ENCODE measurements at places on chromosomes 2 and 18.

GRCh38 chr2:30950339-30950738, 143.1 kb upstream of the CAPN13 start:
- no peak for DNase-seq

DNA sequence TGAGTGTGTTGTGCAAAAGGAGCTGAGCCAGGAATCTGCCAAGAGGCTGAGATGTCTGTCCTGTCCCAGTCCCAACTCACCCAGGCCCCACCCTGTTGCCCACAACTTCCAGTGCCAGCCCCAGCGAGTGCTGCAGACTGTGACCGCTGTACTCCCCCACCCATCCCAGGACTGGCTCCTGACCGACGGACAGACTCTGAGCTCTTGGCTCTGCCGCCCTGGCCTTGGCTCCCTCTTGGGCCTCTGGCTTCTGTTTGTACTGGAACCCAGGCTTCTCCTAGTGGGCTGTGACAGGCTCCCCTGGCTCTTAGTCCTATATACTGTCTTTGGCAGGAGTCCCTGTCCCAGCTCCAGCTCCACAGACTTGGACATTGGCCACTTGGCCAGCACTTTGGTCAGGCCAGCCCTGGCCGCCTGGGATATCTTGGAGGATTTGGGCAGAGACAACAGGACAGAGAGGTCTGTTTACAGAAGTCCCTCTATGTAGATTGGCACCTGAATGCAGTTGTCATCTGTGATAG, 41.1 kb downstream of the ACOXL start:
- DNase-seq, result no peak

- DNase-seq, result no peak
Observed at GRCh38 chr18:76670564-76671288, 151.6 kb upstream of the ZNF236 start.

GRCh38 chr2:196534495-196534894, 105.0 kb upstream of the CCDC150 start:
- no peak for DNase-seq

GRCh38 chr2:120499784-120500495, 154.0 kb downstream of the INHBB start:
- DNase-seq, result no peak

- no peak for DNase-seq
Observed at GRCh38 chr2:96097951-96098823, 18.2 kb downstream of the ADRA2B start.

DNA sequence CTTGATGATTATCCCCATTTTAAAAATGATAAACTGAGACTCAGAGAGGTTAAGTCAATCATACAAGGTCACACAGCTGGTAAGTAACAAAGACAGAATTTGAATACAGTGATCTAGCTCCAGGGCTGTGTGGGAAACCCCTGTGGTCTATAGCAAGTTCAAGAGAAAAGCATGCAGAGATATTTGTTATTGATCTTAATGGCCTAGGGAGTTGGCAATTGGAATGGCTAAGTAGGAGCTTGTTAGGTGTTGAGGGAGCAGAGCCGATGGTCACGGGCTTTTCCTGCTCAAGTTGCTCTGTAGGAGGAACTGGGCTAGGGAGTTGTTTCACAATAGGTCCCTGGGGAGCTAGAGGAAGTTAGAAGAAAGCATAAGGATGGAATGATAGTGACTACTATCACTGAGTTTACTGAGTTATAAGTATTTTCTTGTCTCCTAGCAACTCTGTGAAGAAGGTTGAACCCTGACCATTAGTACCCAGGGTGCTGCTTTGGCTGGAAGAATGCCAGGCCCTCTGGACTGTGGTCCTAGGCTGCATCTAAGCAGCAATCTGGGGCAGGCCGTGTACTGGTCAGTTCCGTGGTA, 30.0 kb downstream of the RNF125 start:
- DNase-seq, result peak; percentile 77

- no peak for DNase-seq
Observed at GRCh38 chr2:85324639-85325465, 2.9 kb downstream of the TGOLN2 start.

DNA sequence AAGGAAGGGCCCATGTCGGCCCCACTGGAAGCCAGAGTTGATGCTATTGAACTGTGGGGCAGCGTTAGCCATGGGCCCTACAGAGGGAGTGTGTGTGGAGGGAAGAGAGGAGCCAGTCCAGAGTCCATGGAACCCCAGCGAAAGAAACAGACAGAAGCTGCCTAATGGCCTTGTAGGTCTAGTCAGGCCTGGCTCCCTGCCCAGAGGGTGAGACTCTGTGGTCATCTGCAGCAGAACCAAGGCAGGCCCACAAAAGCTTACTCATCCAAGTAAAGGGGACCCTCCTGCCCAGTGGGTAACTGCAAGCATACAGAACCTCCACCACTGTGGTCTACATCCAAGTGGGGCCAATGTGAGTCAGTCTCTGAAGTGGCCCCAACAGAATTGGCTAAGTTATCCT, 439.8 kb downstream of the TGIF1 start:
- no peak for DNase-seq

- DNase-seq, result no peak
Observed at GRCh38 chr18:12637393-12637792, 20.5 kb downstream of the SPIRE1 start.

DNA sequence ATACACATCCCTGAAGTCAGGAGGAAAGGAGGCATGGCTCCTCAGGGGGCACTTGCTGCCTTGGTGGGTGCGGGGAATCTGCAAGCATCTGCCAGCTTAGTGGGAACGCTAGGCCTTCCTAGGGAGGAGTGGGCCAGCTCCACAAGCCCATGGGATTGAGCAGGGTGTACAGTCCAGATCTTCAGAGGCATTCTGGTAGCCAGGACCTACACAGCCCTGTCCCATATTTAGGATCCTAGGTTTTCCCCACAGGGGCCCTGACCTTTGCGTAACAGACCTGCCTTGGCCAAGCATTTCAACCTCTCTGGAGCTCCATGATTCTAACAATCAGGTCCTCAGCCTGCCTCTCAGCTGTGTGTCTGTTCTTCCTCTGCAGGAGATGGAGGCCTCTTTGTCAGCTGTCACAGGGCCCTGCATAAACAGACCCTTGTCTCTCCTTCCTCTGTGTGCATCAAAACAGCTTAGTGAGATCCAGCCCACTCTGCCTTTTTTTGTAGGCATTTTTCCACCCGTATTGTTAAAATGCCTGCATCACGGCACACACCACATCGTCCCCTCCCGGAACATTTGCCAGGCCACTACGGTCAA, 140.2 kb upstream of the NDUFV2 start:
- DNase-seq, result no peak

DNA sequence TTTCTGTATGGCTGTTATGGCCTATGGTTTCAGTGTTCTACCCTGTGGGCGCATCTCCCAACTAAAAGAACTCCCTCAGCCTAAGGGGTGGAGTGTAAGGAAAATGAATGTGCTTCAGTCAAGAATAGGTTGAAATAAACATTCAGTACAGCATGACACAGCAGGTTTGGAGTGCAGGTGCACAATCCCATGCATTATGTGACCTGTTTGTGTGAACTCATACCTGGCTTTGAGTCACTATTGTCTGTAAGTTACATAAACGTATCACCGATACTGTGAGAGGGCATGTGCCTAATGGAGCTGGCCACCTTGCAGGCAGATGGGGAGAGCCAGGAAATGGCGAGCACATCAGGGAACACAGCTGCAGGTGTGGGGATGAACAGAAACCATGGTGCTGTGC, 216.0 kb downstream of the DSEL start:
- no peak for DNase-seq

- DNase-seq, result no peak
Observed at GRCh38 chr18:27142891-27143290, 42.2 kb downstream of the CHST9 start.

DNA sequence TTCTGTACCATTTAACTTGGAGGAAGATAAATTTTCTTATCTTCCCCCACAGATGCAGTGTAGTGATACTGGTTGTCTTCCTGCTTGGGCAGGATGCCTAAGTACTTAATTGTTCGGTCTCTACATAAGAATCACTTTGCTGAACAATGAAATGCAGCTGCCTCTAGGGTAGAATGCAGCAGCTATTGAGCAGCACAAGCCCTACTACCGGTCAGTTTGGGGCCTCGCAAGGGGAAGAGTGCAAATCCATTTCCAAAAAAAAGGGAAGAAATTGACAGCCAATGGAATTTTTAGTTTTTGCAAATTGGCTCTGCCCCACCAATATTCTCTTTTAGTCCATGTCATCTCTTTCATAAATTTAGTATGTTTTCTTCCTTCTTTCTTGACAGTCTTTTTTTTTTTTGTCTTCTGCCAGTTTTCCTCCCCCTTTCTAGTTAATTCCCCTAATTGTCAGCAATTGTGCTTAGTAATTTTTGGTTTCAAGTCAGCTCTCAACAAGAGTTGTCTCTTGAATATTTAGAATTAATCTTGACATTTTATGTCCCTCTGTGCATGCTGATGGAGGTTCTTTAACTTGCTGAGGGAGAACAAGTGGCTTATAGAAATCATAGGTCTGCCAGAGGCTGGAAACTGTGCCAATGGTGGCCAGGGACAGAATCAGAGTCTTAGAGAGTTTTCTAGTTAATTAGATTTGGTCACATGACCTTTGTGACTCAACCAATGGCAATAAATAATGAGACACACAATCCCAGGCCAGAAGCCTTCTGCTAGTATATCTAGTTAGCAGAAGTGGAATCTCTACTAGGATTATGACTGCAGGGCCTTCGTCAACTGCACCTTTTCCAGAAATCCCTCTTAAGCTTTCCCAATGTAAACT, 270.0 kb downstream of the CTNNA2 start:
- DNase-seq, result no peak

DNA sequence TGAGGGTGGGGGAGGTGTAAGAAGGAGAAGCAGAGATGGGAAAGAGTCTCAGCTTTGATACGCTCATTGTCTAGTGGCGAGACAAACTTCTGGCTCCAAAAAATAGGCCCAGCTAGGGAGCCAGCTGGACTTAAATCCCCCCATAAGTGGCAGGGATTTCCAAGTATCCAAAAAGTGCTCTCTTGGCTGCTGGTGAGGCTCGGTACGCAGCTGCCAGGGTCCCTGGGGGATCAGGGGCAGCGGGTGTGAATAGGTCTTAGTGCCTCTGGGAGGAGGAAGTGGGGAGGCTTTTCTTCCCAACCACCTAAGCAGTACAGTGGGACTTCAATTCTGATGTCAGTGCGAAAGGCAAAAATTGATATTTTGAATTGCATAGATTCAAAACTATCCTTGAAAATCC, 73.5 kb downstream of the ALK start:
- DNase-seq, result no peak

- no peak for DNase-seq
Observed at GRCh38 chr2:218407717-218408116, 8.0 kb downstream of the CTDSP1 start.

- DNase-seq, result peak; percentile 47
Observed at GRCh38 chr2:102055346-102055990, 63.7 kb downstream of the IL1R2 start.

- no peak for DNase-seq
Observed at GRCh38 chr2:159349674-159350299, 63.3 kb upstream of the WDSUB1 start.

GRCh38 chr18:49548229-49548636, 13.6 kb upstream of the LIPG start:
- no peak for DNase-seq

GRCh38 chr2:1911811-1912210, 167.5 kb upstream of the PXDN start:
- DNase-seq, result no peak

GRCh38 chr2:231877533-231878456, 48.4 kb downstream of the NPPC start:
- no peak for DNase-seq

- DNase-seq, result no peak
Observed at GRCh38 chr2:66488946-66489345, 54.0 kb downstream of the MEIS1 start.

- DNase-seq, result no peak
Observed at GRCh38 chr2:199395311-199395710, 62.4 kb downstream of the SATB2 start.

- DNase-seq, result no peak
Observed at GRCh38 chr18:80179857-80180558, 67.3 kb downstream of the PARD6G start.

DNA sequence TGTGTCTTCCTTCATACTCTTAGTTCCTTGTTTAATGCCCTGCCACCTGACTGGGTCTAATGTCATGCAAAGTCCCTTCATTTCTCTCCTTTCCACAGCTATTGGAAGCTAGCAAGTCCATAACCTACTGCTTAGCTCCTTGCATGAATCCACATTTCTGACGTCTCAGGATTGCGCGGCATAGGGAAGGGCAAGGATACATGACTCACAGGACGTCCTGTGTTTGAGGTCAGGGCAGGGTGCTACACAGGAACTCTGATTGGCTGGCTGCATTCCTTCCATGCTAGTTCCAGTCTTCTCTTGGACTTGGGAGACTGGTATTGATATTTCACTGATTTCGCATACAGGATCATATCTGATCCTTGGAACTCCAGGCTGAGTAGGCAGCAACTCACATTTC, 137.9 kb downstream of the CDH2 start:
- no peak for DNase-seq

DNA sequence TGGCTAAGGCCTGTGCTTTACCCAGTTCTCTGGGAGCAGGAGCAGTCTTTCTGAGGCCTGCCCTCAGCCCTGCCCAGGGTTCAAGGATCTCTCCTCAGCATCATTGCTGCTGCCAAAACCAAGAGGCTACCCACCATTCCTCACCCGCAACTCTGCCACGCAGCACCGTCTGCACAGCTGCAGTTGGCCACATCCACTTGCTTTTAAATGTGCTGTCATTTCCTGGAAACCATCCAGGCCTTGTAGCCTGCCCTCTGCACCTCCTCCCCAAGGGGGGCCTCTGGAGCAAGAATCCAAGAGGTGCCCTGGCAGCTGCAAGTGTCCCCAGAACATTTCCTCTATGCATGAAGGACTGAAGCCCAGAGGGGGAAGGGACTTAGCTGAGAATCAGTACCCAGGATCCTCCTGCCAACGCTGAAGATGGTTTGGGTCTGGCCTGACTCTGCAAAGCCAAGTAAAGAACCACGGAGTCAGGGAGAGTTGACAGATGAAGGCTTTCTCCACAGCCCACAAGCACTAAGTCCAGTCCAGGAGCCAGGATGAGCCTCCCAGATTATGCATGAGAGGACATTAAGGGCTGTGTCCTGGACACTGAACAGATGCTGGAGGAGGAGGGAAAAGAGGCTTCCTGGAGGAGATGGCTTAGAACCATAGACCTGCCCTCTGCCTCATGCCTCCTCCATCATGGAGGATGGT, 14.9 kb downstream of the EMX1 start:
- DNase-seq, result no peak

DNA sequence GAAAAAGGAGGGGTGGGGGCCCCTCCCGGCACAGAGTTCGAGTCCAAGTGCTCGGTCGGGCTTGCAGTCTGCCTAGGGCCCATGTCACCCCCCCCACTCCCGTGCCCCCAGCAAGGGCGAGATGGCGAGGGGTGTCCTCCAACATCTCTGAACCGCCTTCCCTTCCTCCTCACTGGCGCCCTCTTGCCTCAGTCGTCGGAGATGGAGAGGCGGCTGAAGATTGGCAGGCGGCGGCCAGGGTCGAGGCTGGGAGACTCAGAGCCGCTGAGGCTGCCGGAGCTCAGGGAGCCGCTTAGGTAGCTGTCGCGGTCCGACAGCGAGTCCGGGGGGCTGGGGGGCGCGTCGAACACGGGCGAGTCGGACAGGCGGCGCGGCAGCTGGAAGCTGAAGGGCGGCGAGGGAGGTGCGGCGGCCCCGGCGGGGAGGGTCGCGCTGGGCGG, 2.3 kb downstream of the ZFP36L2 start:
- peak; percentile 47 for DNase-seq
